Mammary epithelial cell (primary cell): ENCODE measurements at places on chromosomes 7 and 10.
A peak's percentile ranks its signal among the peaks of the same experiment; 100 is the strongest.

- peak; percentile 39 for DNase-seq
These were observed 13.2 kb upstream of the TRA2A start for GRCh38 chr7:23544913-23545354.

DNA sequence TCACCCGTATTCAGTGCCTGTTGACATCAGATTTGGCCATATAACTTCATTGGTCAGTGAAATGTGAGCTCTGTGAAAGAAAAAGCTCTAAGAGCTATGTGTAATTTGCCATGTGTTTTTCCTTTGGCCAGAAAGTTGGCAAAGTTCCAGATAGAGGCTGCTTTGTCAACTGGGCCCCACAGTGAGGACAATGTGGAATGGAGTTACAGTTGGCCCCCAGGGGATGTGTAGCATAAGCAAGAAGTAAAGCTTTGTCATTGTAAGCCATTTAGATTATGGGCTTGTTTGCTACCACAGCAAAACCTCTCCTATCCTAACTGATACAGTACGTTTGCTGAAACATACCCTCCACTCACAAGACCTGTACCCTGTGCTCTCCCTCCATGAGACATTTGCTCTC, 119.1 kb upstream of the HABP2 start:
- no peak for DNase-seq

DNA sequence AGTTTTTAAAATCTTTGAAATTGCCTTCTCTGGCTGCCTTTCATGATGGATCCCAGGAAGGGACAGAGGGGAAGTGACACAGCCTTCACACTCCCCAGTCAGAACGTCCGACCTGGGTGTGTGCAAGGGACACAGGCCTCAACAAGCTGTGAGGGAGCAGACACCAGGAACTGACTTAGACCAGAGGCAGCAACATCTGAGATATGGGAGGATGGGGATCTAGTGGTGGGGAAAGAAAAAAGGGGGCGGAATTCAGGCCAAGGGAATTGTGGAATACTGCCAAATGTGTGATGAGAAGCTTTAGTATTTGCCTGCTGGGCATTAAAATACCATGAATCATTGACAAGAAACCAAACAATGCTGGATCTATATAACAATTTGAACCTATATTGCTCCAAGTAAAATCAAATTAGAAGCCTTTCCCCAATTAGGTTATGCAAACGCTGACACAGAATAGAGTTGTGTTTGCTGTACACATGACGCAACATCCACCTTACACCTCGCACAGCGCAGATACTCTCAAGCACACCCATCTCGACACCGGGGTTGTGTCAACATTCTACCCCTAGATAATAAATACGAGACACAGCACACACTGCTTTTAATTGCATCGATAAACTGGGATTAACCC, 17.2 kb upstream of the MNX1 start:
- peak; percentile 98 for DNase-seq

DNA sequence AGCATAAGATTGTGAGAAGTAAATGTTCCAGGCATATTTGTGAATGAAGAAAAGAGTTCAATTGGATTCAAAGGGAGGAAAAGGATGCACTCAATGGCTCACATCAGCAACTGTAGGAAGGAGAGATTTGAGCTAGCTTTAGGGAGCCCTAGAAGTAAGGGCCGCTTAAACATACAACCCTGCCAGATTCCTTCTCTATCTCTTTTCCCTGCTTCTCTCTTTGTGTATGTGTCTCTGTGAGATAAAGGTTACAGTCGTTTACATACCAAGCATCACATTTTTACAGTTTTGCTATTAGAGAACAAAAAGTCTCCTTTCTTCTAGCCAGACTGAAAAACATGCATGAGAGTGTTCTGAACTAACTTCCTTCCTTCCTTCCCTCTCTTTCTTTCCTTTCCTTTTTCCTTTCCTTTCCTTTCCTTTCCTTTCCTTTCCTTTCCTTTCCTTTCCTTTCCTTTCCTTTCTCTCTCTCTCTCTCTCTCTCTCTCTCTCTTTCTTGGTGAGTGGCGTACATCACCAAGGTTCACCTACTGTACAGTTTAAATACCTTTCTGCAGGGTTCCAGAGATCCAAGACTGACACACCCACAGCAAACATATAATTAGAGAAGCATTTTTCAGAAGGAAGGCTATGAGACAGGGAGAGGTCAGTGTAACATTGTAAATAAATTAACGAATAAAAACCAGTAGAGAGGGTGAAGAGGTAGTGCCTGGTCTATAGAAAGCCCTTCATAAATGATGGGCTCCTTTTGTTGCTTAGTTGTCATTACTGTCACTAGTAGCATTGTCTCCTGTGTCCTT, 240.4 kb downstream of the ARL4A start:
- no peak for DNase-seq

DNA sequence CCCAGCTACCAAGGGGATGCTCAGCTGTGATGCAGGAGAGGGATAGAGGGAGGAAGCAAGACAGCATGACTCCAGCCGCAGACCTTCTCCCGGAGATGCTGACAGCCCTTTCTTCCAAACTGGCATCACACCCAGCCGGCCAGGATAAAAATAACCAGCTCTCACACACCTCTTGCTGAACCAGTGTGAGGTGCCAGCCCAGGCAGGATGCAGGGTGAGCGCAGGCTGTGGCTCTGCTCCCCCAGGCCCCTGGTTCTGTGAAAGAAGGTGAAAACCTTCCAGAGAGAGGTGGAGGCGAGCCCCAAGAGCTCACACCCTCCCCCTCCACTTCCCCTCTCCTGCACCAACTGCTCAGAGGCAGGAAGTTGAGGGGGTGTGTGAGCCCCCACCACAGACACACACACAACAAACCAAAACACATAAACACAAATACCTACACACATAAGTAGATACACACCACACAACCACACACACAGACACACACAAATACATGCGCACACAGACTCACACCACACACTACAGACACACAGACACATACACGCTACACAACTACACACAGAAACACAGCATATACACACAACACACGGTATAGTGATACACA, 4.0 kb downstream of the GPR15LG start:
- DNase-seq, result no peak

DNA sequence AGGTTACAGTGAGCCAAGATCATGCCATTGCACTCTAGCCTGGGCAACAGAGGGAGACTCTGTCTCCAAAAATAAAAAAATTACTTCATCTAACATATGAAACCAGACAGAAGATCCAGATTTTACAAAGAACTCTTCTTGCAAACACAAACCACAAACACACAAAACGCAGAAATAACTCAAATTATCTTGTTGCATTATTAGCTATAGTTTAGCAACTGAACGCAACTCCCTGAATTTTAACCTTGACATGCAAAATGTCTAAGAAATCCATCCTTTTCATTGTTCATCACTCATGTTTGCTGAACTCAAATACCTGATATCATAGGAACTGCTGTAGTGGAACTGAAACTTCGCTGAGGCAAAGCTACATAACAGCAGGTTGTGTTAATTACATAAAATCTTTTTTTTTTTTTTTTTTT, 64.1 kb downstream of the MICU1 start:
- DNase-seq, result no peak

- peak; percentile 34 for DNase-seq
These were observed 868 bp downstream of the TIAL1 start for GRCh38 chr10:119595676-119596515.

DNA sequence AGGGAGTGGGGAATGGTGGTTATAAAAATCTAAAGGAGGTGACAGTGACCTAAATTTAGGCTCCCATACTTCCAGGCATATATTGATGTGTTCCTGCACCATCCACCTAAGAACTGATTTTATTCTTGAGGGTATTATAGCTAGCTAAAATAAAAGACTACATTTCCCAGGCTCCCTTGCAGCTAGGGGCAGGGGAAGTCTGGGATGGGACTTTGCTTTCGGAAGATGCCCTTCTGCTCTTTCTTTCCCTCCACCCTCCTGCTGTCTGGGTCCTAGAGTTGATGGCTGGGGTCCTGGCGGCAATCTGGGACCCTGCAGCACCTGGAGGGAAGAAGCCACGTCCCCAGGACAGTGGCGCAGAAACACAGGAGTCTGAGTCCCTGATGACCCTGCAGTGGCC, 53.8 kb upstream of the SAMD8 start:
- no peak for DNase-seq

GRCh38 chr10:663831-664251, 25.6 kb downstream of the DIP2C start:
- DNase-seq, result no peak

GRCh38 chr10:7310076-7310475, 100.8 kb downstream of the SFMBT2 start:
- no peak for DNase-seq

DNA sequence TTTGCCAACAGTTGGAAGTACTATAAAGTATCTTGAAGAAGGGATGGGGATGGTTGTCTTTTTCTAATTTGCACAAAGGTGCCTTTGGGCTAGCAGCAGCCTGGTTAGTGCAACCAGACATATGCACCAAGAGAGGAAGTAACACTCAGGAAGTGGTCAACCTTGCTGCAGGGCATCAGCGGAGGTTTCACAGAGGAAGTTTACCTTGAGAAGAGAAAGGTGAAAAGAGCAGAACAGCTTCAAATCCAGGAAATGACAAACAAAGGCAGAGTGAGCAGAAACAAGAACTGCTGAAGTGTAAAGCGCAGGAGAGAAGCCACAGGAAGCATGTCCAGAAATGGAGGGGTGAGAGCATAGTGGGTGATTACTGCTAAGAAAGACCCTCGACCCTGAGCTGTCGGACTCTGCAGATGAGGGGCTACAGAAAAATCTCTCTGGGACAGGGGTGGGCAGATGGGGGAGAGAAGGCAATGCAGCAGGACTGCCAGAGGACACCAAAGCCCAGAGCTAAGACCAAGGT, 66.9 kb downstream of the STK17A start:
- peak; percentile 72 for DNase-seq

DNA sequence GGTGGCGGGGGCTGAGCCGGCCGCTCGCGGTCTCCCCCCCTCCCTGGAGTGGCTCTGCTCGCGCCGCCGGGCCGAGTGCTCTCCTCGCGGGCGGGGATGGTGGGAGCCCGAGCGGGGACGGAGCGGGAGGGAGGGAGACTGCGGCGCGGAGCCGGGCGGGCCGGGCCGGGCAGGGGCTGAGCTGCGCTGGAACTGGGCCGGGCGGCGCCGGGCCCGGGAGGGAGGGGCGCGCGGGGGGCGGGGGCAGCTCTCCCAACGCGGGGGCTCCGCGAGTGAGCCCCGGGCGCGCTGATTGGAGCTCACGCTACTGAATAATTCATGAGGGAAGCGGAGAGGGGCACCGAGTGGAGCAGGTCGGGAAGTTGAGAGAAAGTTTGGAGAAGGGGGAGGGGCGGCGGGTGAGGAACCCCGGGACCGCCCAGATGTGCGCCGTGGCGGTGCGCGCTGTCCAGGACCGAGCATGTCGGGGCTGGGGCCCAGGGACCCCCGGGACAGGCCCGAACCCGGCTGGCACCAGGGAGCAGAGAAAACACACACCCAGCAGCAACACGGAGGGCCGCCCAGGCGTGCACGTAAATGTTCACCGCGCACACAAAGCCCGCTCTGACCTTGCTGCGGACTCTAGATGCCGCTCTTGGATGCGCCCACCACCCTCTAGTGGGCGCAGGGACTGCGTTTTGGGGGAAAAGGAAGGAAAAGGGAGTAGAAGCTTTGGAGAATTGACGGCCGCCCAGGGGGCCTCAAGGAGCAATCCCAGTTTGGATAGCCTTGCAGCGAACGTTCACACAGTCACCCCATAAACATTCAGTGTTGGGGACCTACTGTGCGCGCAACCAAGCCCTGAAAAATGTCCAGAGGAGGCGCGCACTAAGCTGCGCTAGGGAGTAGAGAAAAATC, at the start of gene EPHB4:
Gene EPHB4 (minus strand): TSS at position 194 of the 897 bp plus-strand sequence. CDS start 493 bp downstream, outside the sequence.
- peak; percentile 79 for DNase-seq

DNA sequence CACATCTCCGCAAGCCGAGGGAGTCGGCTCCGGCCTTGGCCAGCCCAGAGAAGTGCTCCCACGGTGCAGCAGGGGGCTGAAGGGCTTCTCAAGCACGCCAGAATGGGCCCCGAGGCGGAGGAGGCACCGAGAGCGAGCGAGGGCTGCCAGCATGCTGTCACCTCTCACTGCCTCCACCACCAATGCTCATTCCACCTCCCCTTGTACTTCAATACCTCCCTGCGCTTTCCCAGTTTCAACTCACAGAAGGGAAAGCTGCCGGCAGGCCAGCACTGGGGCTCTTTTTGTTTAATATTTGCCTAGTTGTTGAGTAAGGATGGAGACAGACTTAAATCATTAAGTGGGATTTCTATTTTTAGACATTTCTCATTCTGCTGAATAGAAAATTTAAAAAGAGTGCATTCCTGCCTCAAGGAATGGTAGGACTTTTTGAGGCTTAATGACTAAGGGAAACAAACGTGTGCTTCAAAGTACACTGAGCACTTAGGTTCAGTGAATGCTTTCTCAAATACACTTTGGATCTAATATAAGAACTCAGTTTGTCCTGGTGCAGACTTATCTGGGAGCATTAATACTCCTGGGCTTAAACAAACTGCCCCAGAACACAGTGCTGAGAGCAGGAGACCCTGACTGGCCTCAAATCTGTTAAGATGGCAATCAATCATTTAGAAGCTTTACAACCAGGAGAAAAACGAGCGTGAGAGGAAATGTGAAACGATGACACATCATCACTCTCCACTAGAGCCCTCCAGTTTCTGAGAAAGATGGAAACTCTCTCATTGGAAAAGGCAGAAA, 131.2 kb downstream of the RALA start:
- peak; percentile 40 for DNase-seq

GRCh38 chr7:38189231-38189938, 11.3 kb downstream of the STARD3NL start:
- DNase-seq, result no peak
